ENCODE measurements at places on chromosomes 5 and 9. TPM values are rescaled to one million over a fixed set of nuclear protein-coding genes. Genes with fewer than 3 reads are reported as not detected.

Gene KDM4C
- total RNA-seq = 141 TPM

Gene SHC3
- total RNA-seq = not detected

Gene TMEM215
- total RNA-seq = not detected

Gene SHOC1
- total RNA-seq = not detected

Gene ANKRD34B
- not detected for total RNA-seq

Gene RNF180
- total RNA-seq = not detected

GRCh38 chr9:114894609-114895433 lies 35.6 kb downstream of the TNFSF8 start:
- DNase-seq = no peak

DNA sequence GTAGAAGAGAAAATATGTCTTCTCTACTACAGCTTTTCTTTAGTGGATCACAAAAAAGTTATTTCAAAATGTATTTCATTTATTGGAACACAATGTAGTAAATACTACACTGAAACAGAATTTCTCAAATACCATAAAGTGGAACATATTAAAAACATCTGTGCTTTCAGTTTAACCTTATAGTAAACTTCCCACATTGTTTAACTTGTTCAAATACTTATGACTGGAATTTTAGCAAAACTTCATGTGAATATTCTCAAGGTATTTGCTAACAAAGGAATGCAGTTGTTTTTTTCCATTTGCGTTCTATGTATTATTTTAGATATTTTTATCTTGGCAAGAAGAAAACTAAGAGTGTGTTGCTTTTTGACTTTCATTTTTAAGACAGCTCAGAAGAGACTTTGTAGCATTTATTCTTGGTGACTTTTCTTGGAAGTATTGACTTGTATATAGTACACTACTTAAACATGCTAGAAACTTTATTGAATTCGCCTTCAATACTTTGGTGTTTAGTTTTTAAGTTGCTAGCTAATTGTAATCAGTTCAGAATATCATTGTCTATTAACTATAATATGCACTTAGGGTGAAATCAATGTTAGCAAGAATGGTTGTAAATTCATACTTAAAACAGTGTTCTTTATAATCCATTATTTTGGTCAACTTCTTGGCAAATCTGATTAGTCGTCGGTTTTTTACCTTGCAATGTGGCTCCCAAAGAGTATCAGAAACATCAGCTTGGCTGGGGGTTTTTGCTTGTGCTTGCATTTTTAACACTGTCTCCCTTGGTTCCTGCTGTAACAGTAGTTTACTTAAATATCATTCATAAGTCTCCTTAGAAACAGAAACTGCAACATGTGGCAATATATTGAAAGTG lies 5.0 kb upstream of the RHOBTB3 start:
- DNase-seq = no peak

GRCh38 chr9:9949368-9949767 lies 663.4 kb downstream of the PTPRD start:
- DNase-seq = no peak

DNA sequence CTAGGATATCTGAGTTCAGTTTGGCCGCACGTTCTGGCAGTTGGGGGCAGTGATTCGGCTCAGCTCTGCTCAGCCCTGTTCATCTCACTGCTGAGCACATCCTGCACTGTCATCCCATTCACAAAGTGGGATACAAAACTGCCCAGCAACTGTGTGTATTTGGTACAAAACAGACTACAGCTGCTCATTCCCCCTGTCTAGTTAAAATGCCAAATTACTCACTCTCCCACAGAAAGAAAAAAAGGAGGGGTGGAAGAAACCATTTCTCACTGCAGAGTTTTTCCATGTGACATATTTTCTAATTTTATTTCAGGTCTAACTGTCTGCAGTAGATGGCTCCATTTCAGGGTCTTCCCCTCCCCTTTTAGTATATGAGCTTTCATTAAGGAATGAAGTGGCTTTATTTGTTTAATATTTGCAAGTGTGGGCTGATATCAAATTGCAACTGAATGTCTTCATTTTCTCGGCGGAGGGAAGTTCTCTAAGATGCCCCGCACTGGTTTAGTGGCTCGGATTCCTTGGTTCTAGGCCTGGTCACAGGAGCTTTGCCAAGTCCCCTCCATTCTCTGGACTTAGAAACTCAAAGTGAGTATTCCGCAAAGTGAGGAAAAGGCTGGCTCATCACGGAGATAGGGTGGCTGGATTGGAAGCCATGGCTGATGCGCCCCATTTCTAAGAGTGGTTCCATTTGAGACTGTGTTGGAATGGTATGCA lies 14.7 kb downstream of the COL15A1 start:
- no peak for DNase-seq

DNA sequence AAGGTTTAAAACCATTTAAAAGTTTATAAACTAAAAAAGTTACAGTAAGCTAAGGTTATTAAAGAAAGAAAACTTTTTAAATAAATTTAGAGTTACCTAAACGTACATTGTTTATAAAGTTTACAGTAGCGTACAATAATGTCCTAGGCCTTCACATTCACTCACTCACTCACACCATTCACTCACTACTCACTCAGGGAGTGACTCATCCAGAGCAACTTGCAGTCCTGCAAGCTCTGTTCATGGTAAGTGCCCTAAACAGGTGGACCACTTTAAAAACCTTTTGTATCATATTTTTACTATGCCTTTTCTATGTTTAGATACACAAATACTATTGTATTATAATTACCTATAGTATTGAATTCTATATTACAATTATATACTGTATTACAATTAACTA lies 190.8 kb upstream of the RASA1 start:
- DNase-seq = no peak

GRCh38 chr5:136115183-136115865 lies 17.3 kb upstream of the SMAD5 start:
- no peak for DNase-seq

GRCh38 chr5:159971931-159972461 lies 36.9 kb upstream of the TTC1 start:
- DNase-seq = peak; percentile 35

DNA sequence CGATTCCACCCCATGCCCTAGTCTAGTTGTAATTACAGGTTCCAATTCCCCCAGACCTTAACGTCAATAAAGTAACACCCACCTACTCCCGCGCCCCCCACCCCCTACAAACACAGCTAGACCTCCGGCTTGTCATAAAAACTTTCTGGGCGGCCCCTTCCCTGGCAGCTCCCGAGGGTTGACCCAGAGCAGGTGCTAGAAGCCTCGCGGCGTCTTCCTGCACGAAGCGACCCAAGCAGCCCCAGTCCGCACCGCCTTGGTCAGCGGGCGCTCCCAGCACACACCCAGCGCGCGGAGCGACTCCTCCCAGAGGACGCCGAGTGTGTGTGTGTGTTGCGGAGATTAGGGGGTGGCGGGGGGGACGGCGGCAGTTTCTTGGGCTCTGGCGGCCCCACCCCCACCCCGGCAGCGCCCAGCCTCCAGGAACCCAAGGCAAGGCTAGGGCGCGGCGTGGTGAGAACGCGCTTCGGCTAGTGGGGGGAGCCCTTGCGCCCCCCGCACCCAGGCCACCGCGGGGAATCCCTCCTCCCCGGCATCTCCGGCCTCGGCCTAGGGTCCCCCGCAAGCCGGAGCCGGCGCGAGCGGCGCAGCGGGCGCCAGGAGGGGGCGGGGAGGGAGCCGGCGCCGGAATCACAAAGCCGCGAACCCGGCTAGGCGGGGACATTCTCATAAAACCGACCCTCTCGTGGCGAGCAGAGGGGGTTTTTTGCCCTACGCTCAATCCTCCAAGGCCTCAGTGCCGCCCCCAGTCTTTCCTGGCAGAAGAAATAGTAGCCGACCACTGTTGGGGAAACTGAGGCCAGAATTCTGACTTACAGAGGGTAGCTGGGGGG lies 2.2 kb downstream of the PCDH1 start:
- DNase-seq = no peak

- DNase-seq = no peak
These were observed 298.2 kb downstream of the CDH9 start for GRCh38 chr5:26740182-26740581.

- no peak for DNase-seq
These were observed 16.7 kb upstream of the IL13 start for GRCh38 chr5:132641241-132641723.
